ENCODE measurements at places on chromosomes 6 and 20.

- DNase-seq, result no peak
Measured at GRCh38 chr6:95208621-95209020, 368.7 kb upstream of the MANEA start.

GRCh38 chr6:95648636-95649035 is 71.3 kb downstream of the MANEA start:
- DNase-seq, result peak; percentile 35

- no peak for DNase-seq
Measured at GRCh38 chr6:64482631-64483030, 847.0 kb downstream of the PHF3 start.

GRCh38 chr20:23697947-23698346 is 9.1 kb upstream of the CST4 start:
- DNase-seq, result no peak

DNA sequence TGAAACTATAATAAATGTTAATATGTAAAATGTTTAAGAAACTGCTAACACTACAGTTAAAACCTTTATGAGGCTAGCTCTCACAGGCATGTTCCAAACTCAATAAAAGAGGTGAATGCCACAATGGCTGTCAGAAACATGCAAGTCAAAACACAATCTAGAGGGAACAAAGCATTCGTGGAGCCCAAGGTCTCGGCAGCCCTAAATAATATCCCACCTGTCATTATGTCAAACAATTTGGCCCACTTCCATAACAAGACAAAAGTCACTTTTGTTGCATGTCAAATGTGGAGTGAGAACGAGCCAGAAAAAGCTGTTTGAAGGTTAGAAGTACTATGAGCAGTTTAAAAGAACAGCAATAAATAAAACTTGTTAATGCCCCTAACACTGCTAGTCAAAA is 181.9 kb downstream of the GMDS start:
- no peak for DNase-seq

DNA sequence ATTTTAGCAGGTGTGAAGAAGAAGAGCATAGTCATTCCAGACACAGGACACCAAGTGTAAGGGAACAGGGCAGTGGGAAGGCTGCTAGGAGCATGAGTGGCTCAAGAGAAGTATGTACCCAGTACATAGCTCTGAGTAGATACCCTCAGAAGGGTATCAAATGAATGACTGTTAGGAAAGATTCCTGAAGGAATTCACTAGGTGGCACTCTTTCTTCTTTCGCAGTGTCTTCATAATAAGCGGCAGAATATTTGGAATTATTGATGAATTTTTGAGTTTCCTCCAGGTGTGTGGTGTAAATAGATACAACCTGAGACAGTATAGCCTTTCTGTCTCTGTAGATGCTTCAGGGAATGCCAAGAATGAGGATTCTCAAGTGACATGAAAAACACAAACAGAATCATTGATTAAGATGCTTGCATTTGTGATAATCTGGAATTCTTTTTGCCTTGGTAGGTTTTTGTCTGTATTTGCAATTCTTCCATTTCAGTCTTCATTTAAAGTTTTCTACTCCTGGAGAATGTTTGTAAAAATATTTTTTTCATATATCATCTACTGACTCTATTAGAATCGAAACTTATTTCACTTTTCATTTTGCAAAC is 264.3 kb upstream of the RIMS1 start:
- peak; percentile 28 for DNase-seq

GRCh38 chr6:43699564-43700186 is 12.1 kb upstream of the MRPS18A start:
- no peak for DNase-seq

- DNase-seq, result no peak
Measured at GRCh38 chr20:51023617-51024155, 779 bp upstream of the KCNG1 start.

DNA sequence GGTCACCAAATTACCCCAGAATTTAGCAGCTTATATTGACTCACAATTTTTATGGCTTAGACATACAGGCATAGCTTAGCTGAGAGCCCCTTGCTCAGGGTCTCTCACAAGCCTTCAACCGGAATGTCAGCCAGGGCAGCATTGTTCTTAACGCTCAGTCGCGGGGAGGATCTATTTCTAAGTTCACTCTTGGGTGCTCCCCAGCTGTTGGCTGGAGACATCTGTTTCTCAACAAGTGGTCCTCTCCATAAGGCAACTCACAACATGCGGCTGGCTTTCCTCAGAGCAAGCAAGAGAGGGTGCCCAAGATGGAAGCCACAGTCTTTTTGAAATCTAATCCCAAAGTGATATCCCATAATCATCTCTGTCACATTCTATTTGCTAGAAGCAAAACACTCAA is 46.6 kb downstream of the SLX4IP start:
- DNase-seq, result no peak

GRCh38 chr6:25388776-25389175 is 109.6 kb downstream of the CARMIL1 start:
- no peak for DNase-seq

GRCh38 chr20:38973107-38973506 is 11.0 kb downstream of the DHX35 start:
- DNase-seq, result no peak

DNA sequence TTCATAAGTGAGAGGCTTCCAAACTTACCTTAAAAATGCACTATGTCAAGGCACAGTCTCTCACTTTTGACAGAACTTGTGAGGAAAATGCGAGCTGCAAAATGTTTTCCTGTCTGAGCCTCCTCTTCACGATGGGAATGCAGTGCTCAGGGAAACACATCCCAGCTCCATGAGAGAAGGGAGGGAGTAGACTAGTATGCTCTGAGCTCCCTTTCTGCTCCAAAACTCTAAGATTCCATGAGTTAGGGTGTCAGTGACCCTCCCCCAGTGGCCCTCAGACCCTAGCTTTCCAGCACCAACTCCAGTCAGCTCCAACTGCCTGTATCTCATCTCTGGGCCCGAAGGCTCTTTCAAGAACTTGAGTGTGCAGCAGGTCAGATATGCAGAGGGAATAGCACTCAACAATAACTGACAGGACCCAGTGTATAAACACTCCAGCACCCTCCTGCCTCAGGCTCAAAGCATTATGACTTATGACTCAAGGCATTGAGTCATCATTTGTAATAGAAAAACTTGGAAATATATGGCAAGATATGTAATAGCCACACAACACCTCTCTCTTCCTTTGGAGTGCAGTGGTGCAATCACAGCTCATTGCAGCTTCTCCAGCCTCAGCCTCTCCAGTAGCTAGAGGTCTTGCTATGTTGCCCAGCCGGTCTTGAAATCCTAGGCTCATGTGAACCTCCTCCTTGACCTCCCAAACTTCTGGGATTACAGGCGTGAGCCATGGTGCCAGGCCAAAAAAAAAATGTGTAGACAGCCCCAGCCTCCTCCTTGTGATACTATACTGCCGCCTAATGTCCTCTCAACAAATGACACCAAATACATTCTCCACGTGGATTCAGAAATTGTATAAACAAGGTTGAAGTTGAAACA is 16.7 kb upstream of the ENTPD6 start:
- peak; percentile 93 for DNase-seq

DNA sequence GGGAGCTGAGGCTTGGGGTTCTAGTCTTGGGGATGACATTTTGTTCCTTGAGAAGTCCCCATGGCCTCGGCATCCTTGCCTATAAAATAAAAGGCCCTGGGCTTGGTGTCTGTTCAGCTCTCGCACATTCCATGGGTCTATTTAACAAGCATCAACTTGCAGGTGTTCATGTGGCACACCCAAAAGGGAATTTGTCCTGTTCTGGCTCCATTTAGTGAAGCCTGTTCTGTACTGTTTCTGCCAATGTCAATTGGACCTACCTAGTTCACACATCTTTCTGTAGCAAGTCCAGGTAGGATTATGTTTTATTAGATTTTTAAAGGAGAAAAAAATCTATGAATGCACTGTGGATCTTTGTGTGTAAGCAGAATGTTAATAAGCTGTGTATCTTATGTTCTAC is 262.0 kb downstream of the HIVEP2 start:
- no peak for DNase-seq

- DNase-seq, result no peak
Measured at GRCh38 chr20:33589059-33589458, 73.1 kb upstream of the C20orf144 start.

GRCh38 chr6:111824608-111825337 is 48.5 kb downstream of the FYN start:
- DNase-seq, result no peak

DNA sequence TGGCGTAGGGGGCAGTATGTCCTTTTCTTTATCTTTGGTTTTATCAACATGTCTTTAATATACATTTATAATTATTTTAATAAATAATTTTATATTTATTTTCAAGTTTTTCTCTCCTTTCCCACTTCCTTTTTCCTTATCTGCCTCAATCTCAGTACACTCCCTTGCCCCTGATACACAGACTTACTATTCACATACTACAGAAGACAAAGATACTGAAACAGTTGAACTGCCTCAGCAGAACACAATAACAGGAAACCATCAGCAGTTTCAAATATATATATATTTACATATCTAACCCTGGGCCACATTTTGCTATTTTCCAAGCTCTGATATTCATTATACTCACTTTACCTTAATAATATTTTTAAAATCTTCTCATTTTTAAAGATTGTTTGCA is 19.8 kb downstream of the IBTK start:
- DNase-seq, result no peak

DNA sequence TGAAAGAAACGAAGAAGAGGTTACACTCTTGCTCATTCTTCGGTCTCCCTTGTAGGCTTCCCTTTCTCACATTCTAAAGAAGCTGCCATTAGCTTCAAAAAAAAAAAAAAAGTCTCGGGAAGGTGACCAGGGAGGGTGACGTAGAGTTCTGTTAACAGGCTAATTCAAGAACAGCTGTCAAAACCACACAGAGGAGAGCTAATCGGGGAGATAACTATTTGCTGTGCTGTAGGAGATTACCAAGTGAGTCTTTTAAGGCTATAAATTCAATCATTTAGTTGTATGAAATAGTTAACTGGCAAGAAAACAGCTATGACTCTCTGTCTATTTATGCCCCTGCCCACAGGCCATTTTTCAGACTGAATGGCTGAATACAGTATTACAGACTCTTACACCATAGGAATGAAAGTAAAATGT is 256.8 kb downstream of the SYNE1 start:
- DNase-seq, result no peak

DNA sequence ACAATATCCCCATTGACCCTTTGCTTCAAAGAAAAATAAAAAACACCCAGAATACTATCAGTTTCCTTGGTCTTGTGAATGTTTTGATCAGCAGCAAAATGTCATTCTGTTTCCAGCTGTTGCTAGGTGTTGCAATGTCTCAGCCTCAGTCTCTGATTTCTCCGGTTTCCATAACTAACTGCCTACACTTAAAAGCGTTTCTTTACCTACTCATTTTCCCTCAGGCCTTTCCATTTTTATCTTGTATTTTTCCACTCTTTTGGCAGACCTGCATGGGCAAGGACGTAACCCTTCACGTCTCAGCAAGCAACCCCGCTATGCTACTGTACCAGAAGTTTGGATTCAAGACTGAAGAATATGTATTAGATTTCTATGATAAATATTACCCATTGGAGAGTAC is 49.4 kb downstream of the KAT14 start:
- no peak for DNase-seq

DNA sequence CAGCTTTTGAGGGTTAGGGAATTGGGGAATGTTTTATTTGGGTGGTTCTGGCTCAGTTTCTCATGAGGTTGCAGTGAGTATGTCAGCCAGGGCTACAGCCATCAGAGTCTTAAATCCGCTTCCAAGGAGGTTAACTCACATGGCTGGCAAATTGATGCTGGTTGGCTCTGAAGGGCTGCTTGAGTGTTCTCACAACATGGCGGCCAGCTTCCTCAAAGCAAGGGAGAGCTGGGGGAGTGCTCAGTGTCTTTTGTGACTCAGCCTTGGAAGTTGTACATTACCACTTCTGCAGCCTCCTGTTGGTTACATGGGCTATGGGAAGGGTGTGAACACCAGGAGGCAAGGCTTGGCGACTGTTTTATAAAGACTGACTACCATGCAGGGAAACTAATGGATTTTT is 17.8 kb upstream of the PPP1R3G start:
- no peak for DNase-seq

DNA sequence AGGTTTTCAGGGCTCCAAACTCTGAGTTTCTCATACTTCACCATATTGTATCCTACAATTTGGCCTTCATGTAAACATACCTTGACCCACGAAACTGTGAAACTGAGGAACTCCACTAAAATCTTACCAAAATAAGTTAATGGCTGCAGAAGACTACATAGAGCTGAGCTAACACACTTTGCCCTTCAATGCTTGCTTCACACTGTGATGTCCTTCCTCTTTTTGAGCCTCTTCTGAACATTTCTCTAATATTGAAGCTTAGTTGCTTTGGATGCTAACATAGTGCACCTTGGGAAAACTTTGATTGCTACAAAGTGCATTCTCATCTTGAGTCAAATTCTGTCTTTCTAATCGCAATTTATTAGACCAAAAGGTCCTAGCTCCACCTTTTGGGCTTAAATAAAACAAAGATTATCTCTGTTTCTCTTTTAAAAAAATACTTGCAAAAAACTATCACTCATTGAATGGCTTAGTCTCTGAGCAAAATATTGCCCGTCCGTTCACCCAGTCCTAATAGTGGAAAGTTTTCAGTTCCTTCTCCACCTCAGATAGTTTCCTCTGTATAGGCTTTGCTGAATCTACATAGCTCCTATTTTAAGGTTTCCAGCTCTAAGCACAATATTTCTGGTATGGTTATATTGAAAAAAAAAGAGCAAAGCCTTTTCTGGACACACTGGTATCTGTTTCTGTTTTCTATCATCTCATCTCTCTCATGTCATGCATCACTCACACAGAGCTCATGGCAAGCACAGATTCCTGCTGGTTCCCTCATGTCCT is 494.6 kb downstream of the RFPL4B start:
- DNase-seq, result no peak

- no peak for DNase-seq
Measured at GRCh38 chr20:61523145-61523544, 271.1 kb downstream of the CDH4 start.

DNA sequence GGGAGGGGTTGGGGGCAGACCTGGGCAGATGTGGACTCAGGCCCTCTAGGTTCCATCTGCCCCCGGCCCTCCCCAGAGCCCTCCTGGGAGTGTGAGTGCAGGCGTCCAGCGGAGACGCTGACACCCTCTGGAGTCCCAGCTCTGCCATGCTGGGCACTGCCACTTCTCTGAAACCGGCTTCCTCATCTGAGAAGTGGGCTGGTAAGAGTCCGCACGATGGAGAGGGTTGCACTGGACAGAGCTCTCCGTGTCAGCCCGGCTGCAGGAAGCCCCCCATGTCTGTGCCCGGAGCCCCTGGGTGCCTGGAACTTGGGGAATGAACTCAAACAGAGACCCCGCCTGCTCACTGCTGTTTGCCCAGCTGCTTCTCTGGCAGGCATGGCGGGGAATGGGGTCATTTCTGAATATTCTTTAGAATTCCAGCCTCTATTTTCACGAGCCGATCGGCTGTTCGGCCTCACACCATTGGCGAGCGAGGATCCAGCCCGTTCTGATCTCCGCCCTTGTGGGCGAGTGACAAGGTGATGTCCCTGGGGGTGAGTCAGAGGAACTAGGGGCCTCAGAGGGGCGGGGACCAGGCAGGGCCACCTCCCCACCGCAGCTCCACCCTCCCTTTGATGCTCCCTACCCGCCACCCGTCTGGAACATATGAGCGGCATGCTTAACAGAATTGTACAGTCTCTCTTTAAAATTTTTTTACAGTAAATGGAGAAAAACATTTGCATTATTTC is 47.8 kb upstream of the GATA5 start:
- no peak for DNase-seq
